ENCODE measurements at places on chromosomes 6 and 20.

- DNase-seq: no peak
These were observed 4.6 kb downstream of the PTPRK start for GRCh38 chr6:128515550-128516513.

- DNase-seq: no peak
These were observed 103.5 kb downstream of the TCP11 start for GRCh38 chr6:35037664-35038038.

DNA sequence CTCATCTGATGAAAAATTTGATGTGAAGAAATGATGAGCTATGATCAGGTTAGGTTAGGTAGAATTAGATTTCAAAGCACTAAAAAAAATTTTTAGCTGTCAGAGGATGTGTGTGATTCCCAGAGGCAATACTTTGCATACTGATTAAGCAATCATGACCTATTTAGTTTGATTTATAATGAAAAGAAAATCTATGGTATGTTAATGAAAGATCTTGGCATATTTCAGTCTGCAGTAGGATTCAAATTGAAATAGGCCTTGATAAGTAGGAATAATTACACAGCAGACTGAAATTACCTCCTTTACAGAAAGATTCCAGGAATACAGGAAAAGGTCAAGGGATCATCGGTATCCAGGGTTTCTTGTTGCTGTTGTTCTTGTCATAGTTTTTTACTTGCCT lies 69.3 kb downstream of the HDDC2 start:
- DNase-seq: no peak

DNA sequence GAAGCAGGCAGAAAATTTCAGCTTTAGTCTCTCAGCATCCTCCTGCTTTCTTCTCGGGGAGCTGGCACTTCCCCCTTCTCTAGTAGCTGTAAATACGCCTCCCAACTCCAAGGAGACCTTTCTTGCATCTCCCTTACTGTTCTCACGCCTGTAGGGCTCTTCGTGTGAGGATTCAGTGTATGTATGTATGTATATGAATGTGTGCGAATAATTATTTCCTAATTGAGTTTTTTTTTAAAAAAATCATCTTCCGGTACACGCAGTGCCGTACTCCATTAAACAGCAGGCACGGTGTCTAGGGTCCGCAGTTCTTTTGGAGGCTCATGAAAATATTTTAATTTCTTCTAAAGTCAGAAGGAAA lies 85.4 kb downstream of the HFE start:
- no peak for DNase-seq

DNA sequence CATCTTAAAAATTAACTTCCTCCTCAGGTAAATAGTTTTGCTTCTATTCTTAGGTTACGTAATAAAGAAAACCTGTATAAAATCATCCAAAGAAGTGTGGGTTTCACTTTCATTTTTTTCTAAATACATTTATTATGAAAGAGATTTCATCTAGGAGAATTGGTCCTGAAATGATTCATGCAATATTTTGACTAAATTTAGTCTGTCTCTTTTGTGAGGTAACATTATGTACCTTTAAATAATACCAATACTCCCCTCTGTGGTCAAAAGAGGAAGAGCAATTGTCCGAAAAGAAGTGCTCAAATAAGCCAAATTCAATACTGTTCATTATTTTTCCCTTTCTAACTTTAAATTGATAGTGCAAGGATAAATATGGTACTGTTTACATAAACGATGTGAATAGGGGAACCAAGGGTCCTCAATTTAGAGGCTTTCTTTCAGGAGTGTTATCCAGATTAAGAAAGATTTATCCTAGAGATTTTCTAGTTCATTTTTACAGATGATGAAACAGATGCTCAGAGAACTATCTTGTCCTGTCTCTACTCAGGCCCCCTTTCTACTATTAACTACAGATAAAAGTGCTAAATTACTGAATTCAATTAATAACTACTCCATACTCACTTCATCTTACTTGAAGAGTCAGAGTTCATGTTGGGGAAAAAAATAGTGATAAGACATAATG lies 26.2 kb downstream of the CYP39A1 start:
- DNase-seq: no peak

- no peak for DNase-seq
These were observed 87.5 kb downstream of the ZFP64 start for GRCh38 chr20:52103913-52104545.

DNA sequence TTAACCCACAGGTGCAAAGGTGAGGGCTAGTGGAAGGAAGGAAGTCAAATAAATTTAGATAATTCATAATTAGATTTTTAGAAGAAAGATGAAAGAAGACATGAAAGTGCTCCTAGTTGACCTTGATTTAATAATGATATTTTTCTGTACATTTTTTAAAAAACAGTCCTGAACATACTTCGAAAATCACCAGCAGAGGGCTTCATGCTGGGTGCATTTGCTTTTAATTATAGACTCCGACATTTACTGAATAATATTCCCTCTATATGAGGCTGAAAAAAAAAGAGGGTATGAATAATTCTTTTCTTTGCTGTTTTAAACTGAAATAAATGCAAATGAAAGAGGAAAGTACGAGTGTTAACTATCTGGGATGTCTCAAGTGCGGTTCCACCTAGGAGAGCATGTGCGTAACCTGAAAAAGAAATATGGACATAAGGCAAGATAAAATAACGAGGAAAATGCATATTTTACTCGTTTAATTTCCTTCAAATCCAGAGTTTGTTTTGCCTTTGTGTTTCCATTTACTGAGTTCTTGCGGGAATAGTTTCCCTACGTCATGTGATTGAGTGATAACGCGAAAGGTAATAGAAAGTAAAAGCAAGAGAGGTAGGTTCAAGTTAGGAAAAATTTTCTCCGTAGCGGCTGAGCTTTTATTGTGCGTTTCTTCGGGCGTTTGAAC lies 3.1 kb upstream of the TFAP2B start:
- no peak for DNase-seq

GRCh38 chr20:41387444-41387851 lies 20.8 kb upstream of the EMILIN3 start:
- no peak for DNase-seq

DNA sequence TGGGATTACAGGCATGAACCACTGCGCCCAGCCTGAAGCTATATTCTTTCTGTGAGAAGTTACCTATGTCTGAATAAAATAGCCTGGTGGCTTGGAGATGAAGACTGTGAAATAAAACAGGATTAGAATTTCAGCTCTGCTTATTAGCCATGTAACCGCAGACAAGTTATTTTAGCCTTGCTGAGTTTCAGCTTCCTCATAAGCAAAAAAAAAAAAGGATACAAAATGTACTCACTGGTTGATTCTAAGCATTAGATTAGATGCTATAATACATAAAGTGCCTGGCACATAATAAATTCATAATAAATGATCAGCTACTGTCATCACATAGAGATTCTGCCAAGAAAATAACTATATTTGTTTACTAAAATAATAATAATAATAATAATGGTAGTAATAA lies 98.8 kb downstream of the EPB41L2 start:
- no peak for DNase-seq

DNA sequence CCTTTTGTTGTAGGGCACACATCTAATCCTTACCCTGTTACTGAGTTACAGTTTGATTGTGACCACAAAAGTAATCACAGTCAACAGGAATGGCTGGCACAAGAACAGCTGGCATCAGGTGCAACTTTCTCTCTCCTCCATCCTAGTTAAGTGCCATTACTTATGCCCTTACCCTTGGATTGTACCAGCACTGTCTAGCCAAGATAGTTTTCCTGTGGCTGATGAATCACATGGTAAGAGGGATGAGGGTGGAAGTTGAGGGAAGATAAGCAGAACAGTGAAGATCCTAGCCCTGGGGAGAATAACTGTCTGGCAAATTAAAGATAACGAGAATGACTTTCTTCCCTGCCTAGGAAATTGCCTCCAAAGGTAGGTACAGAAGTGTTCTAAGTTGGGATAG lies 42.0 kb downstream of the RNF217 start:
- DNase-seq: no peak

DNA sequence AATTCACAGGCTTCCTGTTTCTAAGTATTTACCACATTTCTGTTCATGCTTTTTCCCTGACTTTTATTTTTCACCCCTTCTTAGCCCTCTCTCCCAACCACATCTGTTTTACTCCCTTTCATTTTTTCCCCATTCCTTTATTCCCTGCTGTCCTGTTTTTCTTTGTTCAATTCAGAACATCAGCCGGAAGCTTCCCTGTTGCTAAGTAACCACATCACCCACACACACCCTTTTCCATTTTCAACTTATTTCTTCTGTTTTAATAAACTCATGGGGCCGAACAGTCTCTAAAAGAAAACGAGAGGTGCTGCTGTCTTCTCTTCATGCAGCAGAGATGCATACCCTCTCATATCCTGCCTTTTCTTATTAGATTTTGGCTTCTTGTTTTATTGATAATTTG lies 53.5 kb upstream of the CEP85L start:
- DNase-seq: no peak

DNA sequence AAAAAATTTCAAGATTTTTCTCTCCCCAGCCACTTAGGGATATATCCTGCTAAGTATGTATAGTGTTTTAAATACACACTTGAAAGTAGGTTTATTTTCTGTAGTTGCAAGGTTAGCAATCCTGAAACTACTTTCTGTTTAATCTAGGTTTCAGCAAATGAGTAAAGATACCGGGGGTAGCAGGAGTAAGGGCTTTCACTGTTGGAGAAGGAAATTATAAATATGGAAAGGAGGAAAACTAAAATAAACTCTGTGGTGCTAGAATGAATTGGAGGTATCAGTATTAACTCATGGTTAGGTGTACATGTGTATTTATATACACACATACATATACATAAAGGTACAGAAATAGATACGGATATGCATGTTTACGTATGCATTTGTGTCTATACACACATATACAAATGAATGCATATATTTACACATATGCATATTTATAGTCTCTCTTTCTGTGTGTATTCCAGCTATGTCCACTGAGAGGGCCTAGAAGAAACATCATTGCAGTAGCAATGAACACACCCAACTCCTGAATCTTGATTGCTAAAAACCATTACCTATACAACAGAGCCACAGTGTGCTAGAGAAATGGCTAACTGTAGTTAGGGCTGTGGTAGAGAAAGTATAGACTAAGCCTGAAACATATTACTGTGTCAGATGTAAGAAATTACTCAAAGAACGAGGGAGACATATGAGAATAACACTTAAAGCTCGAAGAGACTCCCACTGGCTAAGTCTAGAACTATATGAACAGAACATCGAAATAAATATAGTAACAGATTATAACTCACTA lies 95.9 kb upstream of the EMILIN3 start:
- no peak for DNase-seq

DNA sequence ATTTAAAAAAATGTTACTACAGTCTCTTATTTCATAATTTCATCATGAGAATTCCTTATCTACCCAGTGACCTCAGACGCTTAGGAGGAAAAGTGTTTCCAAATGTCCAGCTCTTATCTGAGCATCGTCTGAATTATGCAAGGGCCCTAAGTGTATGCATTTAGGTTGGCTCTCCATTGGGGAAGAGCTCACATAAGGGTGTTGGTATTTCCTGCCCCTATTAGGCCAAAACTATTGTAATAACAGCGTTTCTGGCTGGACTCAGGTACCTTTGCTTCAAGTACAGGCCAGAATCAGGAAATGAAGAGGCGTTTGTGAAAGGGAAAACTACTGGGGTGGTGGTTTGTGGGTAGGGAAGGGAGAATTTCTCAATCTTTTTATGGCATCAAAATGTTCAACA lies 40.4 kb upstream of the SGK1 start:
- no peak for DNase-seq

DNA sequence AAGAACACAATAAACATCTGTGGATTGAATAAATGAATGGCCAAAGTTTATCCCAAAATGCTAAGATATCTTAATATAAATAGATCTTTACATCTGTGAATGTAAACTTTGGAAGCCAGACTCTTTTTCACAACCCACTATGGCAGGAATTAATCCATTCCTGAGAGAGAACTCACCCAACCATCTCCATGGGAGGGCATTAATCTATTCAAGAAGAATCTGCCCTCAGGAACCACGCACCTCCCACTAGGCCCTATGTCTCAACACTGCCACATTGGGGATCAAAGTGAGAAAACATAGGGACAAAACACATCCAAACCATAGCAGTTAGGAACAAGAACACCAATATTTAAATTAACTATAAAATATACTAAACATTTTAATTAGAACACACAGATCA lies 3.4 kb downstream of the UBE3D start:
- no peak for DNase-seq

DNA sequence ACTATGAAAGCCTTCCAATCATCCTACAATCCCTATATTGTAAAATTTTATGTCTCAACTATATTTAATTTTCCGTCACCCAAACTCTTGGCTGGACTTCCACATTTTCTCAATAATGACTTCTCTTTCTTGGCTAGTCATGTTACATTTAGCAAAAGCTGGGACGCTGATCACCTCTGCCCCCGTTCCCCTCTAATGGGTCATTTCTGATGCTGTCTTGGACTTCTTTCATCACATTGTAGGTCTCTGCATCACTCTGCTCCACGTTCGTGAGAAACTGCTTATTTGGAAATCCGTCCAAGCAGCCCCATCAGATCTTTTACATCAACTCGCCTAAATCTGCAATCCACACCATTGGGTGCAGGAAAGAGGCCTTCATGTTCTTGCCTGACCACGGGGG lies 203.8 kb downstream of the MYLK4 start:
- no peak for DNase-seq

GRCh38 chr6:5135788-5136376 lies 50.7 kb downstream of the PPP1R3G start:
- DNase-seq: peak; percentile 24

DNA sequence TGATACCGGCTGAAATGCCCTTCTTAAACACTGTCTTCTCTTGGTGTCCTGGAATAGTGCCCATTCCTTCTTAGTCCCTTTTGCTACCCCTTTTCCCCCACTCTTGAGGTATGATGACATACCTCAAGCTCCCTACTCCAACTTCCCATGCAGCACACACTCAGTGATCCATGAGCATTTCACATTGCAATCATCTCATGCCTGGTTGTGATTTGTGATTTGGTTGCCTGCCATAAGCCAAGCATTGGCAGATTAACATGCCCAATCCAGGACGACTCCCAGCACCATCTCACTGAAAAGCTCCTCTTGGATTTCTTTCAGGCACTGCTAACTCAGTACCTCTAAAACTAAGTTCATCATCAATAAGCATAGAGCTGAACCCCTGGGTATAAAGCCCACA lies 14.7 kb upstream of the PTPRA start:
- no peak for DNase-seq

GRCh38 chr6:127886603-127887002 lies 14.3 kb downstream of the THEMIS start:
- no peak for DNase-seq

- no peak for DNase-seq
These were observed 110.2 kb downstream of the FOXC1 start for GRCh38 chr6:1719922-1720321.

- DNase-seq: no peak
These were observed 97.1 kb downstream of the PXDC1 start for GRCh38 chr6:3654436-3654835.
